Aorta (tissue), 5 donors: ENCODE measurements at places on chromosomes 6 and 20.

DNA sequence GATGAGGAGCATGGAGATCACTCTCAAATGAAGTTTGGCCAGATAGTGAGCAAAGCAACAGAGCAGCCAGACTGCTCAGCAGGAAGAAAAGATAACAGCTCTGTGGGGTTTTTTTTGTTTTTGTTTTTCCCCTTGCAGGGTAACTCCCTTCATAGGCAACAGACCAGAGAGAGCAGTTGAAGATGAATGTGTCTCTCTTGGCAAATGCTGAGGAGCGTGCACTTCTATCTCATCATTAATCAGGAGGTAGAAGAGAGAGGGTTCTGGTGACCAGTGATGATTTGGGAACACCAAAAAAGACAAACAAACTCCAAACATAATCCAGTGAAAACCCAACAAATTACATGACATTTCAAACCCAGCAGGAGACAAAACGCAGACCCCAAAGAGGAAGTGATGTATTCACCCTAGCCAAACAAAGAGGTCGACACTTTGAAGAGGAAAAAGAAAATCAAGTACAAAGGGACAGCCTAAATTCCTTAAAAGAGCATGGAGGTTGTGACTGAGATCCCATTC is 66.2 kb upstream of the RREB1 start:
- DNase-seq, result no peak

DNA sequence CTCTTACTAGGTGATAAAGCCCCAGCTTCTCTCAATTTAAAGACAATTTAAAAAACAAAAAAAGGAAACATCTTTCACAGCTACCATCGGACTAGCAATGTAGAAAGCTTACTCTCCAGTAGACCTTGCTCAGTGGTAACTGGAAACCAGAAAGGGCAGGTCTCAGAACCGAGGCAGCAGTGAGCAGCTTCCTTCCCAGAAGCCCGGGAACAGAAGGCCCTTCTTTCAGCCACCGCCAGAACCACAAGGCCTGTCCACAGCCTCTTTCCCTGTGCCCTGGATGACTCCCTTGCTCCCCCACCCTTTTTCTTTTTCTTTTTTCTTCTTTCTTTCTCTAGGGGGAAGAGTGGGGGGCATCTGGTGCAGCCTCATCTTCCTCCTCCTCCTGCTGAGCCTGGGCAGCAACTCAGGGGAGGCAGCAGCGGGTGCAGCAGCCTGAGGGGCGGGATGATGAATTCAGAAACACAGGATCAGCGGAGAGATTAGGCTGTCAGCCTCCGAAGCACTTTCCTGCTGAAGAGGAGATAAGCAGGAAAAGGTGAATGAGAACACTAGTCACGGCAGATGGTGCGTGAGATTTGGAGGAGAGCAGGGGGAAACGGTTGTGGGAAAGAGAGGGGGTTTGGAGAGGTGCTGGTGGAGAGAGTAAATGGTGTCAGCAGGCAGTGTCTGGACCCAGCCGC is 158.5 kb downstream of the ID4 start:
- no peak for DNase-seq

DNA sequence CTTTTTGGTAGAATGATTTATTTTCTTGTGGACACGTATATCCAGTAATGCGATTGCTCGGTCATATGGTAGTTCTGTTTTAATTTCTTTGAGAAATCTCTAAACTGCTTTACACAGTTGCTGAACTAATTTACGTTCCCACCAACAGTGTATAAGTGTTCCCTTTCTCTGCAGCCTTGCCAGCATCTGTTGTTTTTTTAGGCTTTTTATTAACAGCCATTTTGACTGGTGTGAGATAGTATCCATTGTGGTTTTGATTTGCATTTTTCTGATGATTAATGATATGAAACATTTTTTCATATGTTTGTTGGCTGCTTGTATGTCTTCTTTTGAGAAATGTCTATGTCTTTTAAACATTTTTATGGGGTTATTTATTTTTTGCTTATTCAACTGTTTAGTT is 196.7 kb downstream of the MOXD1 start:
- no peak for DNase-seq

DNA sequence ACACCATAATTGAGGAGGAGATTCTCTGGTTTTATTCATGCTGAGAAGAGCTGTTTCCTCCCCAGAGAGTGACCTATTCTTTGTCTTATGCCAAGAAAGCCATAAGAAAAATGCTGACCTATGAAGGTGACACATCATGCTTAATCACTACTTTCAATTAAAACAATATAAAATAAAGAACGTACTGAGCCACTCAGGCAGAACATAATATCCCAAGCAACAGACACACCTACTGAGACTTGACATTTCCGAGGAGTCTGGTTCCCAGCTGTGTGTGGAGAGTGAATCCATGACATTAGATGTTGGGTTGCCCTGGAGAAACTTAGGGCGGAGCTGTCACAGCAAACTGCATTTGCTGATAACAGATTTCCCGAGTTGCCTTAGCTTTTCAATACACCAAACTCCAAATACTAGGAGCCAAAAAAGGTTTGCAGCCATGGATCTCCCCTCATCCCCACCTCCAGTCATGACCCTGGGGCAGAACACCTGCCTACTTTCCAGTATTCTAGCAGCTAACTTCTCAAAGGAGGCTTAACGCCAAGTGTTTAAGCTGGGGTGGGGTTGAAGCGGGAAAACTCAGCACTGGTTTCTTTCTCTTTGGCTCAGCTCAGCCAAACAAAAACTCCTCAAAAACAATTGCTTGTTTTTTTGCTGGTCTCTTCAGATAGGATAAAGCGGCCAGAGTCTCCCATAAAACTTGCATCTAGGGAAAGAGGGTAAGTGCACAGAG is 92.2 kb downstream of the BACH2 start:
- DNase-seq, result no peak

GRCh38 chr6:55704421-55704820 is 125.4 kb upstream of the HMGCLL1 start:
- no peak for DNase-seq

GRCh38 chr6:75012018-75012417 is 193.8 kb downstream of the COL12A1 start:
- DNase-seq, result no peak

GRCh38 chr6:46757214-46757596 is 10.5 kb downstream of the ANKRD66 start:
- no peak for DNase-seq

DNA sequence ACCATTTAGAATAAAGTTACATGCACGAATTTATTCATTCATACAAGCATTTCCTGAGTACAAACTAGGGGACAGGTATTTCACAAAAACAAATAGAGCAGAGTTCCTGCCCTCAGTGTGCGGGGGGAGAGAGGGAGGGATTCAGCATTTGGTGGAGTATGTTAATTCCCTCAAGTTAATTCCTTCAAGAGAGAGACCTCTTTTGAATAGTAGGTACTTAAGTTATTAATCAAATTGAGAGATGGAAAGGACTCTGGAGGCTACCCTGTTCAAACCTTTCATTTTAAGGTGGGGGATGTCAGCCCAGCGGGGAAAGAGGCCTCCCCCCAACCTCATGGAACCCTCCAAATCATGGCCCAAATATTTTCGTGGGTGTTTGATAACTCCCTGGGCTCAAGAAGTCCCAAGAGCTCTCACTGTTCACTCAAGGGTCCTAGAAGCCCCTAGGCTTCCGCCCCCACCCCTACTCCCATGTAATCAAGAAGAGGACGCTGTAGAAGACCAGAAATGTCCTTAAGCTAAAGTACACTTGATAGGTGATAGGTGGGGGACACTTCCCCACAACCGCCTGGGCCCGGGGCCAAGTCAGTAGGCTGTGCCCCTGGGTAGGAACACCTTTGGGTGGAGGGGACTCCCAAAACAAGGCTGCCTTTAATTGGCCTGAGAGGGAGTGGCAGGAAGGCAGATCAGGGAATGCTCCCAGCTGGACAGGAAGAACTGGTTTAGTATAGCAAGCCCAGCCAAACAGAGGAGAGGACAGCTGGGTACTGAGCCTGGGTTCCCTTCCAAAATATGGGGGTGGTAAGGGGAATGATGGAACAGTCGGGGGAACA is 2.9 kb downstream of the SDC4 start:
- no peak for DNase-seq

DNA sequence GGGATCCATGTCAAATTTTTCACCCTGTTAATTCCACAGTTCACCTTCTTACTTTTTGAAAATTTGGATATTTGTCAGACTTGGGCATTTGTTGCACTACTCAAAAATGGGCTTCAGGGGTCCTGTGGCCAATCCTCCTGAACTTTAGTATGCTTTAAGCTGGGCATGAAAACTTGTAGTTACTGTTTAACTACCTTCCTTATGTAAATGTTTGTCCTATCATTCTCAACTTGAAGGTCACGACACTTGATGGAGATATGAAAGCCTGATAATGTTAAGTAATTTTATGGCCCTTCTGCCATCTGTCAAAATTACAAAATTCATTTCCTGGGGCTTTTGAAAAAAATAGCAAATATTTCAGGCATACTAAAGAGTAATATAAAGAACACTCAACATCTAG is 4.2 kb upstream of the ZNF311 start:
- no peak for DNase-seq

DNA sequence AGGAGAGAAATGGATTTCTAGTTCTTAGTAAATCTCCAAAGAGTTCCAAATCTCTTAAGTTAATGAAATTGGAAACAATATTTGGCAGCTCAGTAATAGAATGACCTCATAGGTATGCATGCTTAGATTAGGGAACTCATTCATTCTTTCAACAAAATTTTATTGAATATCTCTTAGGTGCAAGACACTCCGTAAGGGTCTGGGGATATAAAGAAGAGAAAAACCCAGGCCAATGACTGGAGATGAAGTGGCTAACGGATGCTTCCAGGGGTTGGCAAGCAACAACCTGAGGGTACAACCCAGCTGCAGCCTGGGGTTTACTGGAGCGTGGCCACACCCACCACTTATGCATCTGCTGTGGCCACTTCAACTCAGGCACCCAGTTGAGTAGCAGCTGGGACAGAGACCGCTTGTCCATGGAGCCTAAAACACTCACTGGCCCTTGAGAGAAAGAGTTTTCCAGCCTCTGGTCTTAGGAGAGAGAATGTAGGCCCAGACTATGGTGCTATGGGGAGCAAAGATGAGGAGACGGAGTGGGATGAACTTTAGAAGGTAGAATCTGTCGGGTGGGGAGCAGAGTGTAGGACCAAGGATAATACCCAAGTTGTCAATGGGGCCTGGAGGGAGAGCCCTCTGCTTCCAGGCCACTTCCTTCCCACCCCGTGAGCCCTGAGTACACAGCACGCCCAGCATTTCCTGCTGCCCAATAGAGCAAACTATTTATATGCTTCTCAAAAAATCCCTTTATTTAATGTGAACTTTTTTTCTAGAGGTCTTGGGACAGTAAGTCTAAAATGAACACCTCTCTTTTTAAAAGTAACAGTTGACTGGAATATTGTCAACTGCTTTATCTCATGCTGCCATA is 46.8 kb upstream of the PXDC1 start:
- no peak for DNase-seq

- no peak for DNase-seq
These were observed 40.4 kb downstream of the TTI1 start for GRCh38 chr20:37992802-37993409.

GRCh38 chr20:32527052-32527446 is 58.1 kb downstream of the NOL4L start:
- no peak for DNase-seq
